ENCODE measurements at places on chromosomes 16 and 17.

DNA sequence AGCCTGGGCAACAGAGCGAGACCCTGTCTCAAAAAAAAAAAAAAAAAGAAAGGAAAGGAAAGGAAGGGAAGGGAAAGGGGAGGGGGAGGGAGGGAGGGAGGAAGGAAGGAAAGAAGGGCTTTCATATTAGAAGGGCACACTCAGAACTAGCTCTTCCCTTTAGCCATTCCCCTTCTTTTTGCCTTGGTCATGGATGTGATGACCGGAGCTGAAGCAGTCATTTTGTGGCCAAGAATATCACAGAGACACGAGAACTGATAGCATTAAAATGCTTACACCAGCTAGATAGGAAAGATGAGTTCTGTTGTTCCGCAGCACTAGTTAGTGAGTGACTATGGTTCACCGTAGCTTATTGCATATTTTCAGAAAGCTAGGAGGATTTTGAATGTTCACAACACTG lies 32.8 kb upstream of the TNRC6A start:
- DNase-seq: no peak

GRCh38 chr16:67252609-67253497 lies 4.1 kb downstream of the SLC9A5 start:
- peak; percentile 15 for DNase-seq

DNA sequence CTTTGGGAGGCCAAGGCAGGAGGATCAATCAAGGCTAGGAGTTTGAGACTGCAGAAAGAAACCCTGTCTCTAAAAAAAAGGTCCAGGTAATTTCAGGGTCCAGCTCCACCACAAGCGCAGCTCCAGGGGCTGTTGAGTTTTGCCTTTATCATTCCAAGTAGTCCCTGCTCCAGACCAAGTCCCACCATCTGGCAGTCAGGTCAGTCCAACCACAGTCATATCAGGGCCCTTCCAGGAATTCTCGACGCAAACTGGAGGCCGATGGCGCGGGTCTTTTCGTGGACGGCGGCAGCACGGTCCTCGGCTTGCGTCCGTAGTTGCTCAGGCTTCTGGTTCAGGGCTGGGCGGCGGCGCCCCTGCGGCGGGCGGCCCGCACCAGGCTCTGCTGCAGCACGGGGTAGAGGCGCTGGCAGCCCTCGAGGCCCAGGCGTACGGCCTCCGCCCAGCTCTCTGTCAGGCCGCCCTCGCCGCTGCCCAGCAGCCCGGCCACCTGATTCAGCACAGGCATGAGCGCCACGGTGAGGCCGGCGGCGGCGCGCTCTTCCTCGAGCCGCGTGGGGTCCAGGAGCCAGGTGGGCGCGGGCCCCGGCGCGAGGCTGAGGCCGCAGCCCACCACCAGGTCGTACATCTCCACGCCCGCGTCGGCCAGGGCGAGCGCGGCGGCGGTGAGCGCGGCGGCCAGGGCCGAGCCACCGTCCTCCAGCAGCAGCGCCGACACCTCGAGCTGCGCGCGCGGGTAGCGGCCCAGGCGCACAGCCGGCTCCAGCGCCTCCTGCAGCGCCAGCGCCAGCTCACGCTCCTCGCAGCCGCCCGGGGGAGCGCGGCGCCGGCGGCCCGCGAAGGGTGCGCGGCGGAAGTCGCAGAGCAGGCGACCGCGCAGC lies 752 bp downstream of the EXOSC6 start:
- DNase-seq: peak; percentile 42

DNA sequence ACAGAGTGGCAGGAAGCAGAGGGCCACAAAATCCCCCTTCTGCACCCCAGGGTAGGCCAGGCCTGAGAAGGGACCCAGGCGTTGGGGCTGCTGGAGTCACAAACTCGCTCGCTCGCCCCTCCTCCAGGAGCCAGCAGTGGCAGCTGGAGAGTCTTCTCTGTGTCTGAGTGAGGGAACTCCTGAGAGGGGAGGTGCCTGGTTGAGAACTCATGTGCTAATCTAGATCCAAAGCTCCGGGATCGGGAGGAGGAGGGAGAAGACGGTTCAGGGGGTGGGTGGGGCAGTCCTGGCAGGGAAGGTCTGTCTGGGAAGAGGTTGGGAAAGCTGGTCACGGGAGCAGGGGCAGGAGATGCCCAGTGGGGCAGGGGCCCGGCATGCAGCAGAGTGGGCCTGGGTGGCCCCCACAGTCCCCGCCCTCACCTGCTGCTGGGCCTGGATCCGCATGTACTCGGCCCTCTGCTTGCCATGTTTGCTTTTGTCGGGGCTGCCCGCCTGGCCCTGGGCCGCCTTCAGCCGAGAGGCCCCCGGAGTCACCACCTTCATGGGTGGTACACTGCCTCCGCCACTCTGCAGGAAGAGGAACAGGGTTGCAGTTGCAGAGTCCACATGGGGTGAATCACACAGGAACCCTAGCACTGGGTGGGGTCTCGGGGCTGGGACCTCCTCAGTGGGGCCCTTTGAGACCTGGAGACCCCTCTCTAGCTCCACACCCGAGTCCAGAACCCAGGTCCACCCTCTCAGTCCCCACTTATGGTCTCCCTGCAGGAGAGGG lies 62.2 kb downstream of the SRCIN1 start:
- DNase-seq: peak; percentile 14

GRCh38 chr16:67697422-67698185 lies 21.5 kb downstream of the GFOD2 start:
- DNase-seq: no peak

DNA sequence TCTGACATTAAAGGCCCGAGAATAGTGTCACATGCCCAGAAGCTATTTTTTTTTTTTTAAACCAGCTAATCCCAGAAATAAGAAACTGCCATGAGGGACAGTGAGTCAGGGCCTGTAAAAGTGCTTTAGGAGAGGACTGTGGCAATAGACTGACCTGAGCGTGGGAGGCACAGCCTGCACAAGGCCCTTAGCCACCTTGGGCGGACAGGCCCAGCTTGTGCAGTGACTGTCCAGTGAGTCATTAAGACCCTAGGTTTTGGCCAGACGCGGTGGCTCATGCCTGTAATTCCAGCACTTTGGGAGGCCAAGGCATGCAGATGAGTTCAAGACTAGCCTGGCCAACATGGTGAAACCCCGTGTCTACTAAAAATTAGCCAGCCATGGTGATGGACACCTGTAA lies 343.0 kb upstream of the ZFHX3 start:
- no peak for DNase-seq
